ENCODE measurements at places on chromosomes 5 and 9. TPM values are rescaled to one million over a fixed set of nuclear protein-coding genes. Genes with fewer than 3 reads are reported as not detected.

DNA sequence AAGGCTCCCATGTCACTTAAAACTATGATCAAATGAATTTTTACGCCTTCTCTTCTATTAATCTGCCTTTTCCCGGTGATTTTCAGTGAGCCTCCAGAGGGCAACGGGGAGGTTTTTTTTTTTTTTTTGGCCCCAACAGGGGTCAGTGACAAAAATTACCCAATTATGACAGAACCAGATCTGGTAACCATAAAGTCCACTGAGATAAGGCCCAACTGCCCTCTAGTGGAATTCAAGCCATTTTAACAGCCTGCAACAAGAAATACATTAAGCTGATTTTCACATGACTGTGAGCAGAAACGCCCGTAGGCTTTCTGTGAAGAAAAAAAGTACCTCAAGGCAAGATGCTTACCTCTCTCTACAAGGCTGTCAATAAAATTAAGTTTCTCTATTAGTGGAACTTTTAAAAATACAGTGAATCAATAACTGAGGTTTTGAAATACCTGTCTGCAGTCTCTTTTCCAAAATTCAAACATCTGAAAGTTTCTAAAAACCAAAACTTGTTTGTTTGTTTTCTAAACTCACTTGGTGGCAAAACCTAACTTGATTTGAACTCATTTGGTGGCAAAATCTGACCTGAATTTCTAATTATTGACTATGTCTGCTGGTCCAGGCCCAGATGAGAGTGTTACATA is 49.7 kb upstream of the FST start:
- H3K4me1 ChIP-seq = no peaks in the 10 kb centered on the region
- H3K27me3 ChIP-seq = peaks cover 17% of the 10 kb centered on the region
- no peak overlapping the region for H3K4me3 ChIP-seq
- no peak overlapping the region for H3K27ac ChIP-seq

GRCh38 chr9:124312290-124313265 is 54.8 kb downstream of the NEK6 start:
- H3K4me1 ChIP-seq = no peaks in the 10 kb centered on the region
- H3K36me3 ChIP-seq = no peaks in the 10 kb centered on the region
- DNase-seq = no peak
- no peak overlapping the region for H3K4me3 ChIP-seq
- no peak overlapping the region for H3K27ac ChIP-seq

- H3K27me3 ChIP-seq = peaks cover 2% of the 10 kb centered on the region
- no peak for DNase-seq
- H3K27ac ChIP-seq = no peak overlapping the region
- H3K36me3 ChIP-seq = peaks cover 2% of the 10 kb centered on the region
- H3K4me3 ChIP-seq = no peak overlapping the region
Observed at GRCh38 chr5:40046792-40047191, 622.0 kb upstream of the DAB2 start.

DNA sequence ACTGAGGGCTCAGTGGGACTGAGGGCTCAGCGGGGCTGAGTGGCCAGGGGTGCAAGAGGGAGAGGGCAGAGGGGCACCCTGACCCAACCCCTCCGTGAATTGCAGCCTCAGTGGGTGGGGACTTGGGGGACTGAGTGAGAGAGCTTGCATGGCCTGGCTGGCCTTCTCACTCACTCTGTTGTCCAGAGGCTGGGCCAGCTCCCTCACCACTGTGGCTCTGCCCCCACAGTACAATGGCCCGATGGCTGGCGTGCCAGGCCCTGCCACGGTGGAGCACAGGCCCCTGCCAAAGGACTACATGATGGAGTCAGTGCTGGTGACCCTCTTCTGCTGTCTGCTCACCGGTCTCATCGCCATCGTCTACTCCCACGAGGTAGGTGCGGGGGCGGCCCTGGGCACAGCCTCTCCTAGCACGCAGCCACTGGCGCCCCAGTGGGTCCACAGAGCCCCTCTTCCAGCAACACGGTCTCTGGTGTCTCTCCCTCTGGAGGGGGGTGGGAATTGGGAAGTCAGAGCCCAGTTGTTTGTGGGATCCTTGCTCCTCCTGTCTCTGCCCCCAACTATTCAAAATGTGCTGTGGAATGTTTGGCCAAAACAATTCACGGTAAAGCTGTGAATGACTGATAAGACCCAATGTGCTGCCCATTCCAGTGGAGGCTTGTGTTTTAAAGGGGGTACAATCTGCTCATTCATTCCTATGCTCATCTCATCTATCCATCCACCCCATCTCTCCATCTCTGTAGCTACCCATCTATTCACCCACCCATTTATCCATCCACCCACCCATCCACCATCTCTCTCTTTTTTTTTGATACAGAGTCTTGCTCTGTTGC is 10.7 kb downstream of the PRRT1B start:
- no peak overlapping the region for H3K27ac ChIP-seq
- H3K4me1 ChIP-seq = no peaks in the 10 kb centered on the region
- H3K27me3 ChIP-seq = peaks cover 26% of the 10 kb centered on the region
- H3K36me3 ChIP-seq = peaks cover 9% of the 10 kb centered on the region
- no peak for DNase-seq
- H3K4me3 ChIP-seq = no peak overlapping the region

GRCh38 chr5:88940713-88941112 is 57.7 kb upstream of the MEF2C start:
- H3K36me3 ChIP-seq = no peaks in the 10 kb centered on the region
- no peak overlapping the region for H3K4me3 ChIP-seq
- H3K4me1 ChIP-seq = no peaks in the 10 kb centered on the region
- DNase-seq = no peak
- peaks cover 2% of the 10 kb centered on the region for H3K27me3 ChIP-seq
- no peak overlapping the region for H3K27ac ChIP-seq

GRCh38 chr9:128729302-128729701 is 5.4 kb upstream of the ZDHHC12 start:
- peaks cover 24% of the 10 kb centered on the region for H3K4me1 ChIP-seq
- H3K36me3 ChIP-seq = no peaks in the 10 kb centered on the region
- no peak overlapping the region for H3K27ac ChIP-seq
- H3K27me3 ChIP-seq = no peaks in the 10 kb centered on the region
- DNase-seq = no peak
- no peak overlapping the region for H3K4me3 ChIP-seq

- DNase-seq = no peak
- no peak overlapping the region for H3K27ac ChIP-seq
- no peak overlapping the region for H3K4me3 ChIP-seq
- peaks cover 5% of the 10 kb centered on the region for H3K4me1 ChIP-seq
- peaks cover 23% of the 10 kb centered on the region for H3K36me3 ChIP-seq
Observed at GRCh38 chr5:177070536-177071191, 16.1 kb upstream of the FGFR4 start.

- DNase-seq = no peak
- H3K4me1 ChIP-seq = peaks cover 12% of the 10 kb centered on the region
- peaks cover 16% of the 10 kb centered on the region for H3K27me3 ChIP-seq
Observed at GRCh38 chr9:132802121-132802795, 75.8 kb downstream of the AK8 start.

- H3K27me3 ChIP-seq = peaks cover 59% of the 10 kb centered on the region
- no peak overlapping the region for H3K4me3 ChIP-seq
- DNase-seq = no peak
- H3K27ac ChIP-seq = no peak overlapping the region
- H3K36me3 ChIP-seq = no peaks in the 10 kb centered on the region
Observed at GRCh38 chr9:130263601-130264413, 1.8 kb upstream of the HMCN2 start.

DNA sequence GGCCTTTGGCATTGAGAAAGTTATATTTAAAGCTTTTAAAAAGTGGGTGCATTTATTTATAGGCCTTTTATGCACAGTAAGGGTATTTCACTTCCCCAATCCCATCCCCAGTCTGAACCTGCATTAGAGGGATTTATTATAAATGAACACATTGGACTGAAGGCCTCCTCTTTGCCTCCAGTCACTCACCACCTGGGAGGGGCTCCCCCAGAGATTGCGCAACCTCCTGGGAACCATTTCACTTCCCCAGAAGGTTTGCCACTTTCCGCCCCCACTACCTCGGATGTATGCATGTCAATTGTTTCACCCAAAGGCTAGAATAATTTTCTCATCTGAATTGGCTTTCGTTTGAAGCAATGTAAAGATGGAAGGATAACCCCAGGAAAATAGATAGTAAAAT is 29.8 kb upstream of the VCAN start:
- no peak overlapping the region for H3K4me3 ChIP-seq
- H3K27ac ChIP-seq = no peak overlapping the region
- H3K36me3 ChIP-seq = no peaks in the 10 kb centered on the region
- no peak for DNase-seq

DNA sequence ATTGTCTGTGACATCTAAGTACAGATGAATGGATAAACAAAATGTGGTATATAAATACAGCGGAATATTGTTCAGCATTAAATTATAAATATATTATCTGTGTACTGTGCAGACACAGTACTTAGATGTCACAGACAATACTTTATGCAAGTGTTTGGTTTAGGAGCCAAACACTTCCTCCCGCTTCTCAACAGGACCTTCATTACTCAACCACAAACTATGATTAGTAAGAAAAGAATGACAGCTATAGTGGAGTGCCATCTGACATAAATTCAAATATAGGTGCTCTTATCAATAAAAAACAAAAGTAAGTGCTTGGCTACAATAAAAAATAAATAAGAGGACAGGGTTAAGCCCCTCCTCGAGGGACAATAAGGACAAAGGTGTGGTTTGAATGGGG is 38.9 kb upstream of the STX17 start:
- no peak for DNase-seq
- peaks cover 41% of the 10 kb centered on the region for H3K36me3 ChIP-seq
- peaks cover 42% of the 10 kb centered on the region for H3K4me1 ChIP-seq
- H3K4me3 ChIP-seq = no peak overlapping the region

DNA sequence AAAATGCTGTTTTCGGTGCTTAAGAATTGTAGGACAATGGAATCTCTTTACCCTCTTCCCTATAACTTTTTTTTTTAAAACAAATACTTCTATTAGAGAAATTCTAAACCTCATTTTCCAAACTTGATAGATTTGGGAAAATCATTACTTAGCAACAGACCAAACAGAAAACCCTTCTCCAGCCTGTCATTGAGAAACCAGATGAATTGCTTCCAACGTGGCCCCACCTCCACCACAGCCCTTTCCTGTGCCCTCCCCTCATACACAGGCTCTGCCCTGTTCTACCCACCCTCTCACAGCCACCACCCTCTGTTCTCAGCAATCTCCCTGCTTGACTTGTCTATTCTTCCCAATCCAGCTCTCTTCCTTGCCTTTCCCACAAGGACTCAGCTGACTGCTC is 221.2 kb downstream of the DMRT2 start:
- no peak for DNase-seq
- no peaks in the 10 kb centered on the region for H3K27me3 ChIP-seq
- no peak overlapping the region for H3K4me3 ChIP-seq
- no peak overlapping the region for H3K27ac ChIP-seq
- H3K4me1 ChIP-seq = no peaks in the 10 kb centered on the region
- no peaks in the 10 kb centered on the region for H3K36me3 ChIP-seq

- no peak overlapping the region for H3K27ac ChIP-seq
- H3K27me3 ChIP-seq = no peaks in the 10 kb centered on the region
- no peaks in the 10 kb centered on the region for H3K36me3 ChIP-seq
- H3K4me1 ChIP-seq = no peaks in the 10 kb centered on the region
- no peak overlapping the region for H3K4me3 ChIP-seq
Observed at GRCh38 chr9:92191801-92192200, 76.6 kb upstream of the SPTLC1 start.

NFX1 gene
- 37.6 TPM for total RNA-seq

PRSS3 gene
- total RNA-seq = not detected

CER1 gene
- total RNA-seq = not detected

SPATA31C1 gene
- not detected for total RNA-seq

OR1J2 gene
- total RNA-seq = not detected

CNTNAP3B gene
- total RNA-seq = not detected

NEURL1B gene
- total RNA-seq = 0.12 TPM

ARID3C gene
- not detected for total RNA-seq

FEM1C gene
- total RNA-seq = 13.9 TPM

RIMOC1 gene
- total RNA-seq = 28.0 TPM

Measured in activated T-helper 1 cell treated with anti-CD3 and anti-CD28 coated beads, Interleukin-12 subunit alpha, Interleukin-12 subunit beta, Interleukin-2, Interleukin-4 antibody, amounts not matched to agents 30 ng/mL and 10 ng/mL and 1 ng/mL, durations not matched to agents 14 hours and 24 hours and 36 hours (primary cell).